ENCODE measurements at places on chromosomes 16 and 17.

DNA sequence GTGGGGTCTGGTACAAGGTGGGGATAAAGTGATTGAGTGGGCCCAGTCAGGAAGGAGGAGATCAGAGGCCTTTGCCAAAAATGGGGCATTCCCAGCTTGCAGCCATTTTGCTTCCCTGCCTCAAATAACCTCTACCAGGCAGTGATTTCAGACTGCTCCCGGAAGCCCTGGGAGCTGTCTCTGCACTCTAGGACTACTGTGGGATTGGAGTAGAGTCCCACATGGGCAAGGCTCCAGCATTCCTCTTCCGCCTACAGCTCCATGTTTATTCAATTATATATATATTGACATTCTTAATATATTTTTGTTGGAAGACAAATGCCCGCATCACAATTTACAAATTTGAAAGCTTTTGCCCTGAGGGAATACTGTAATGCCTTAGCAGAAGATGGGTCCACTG lies 13.5 kb downstream of the SUPT6H start:
- DNase-seq, result no peak

- no peak for DNase-seq
Measured at GRCh38 chr17:42097691-42098631, at the start of gene ZNF385C. TSS of gene ZNF385C (minus strand) at chr17:42098473. CDS start at chr17:42063056, 35,417 bp downstream.

DNA sequence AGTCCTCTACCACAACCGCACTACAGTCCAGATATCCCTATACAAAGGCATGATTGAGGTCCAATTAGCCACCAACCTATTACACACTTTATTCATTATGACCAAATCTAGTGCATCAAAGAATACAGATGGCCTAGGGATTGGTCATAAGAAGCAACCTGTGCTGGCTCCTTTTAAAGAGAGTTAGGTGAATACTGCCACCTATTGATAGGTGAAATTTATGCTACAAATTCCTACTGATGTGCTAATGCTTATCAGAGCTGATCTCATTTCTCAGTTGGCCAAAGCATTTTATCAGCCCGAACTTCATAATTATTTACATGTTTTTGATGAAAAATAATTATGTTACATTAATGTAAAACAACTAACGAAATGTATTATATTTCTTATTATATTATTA lies 166.3 kb downstream of the ANKFN1 start:
- DNase-seq, result no peak

GRCh38 chr16:22358000-22358399 lies 16.4 kb downstream of the CDR2 start:
- no peak for DNase-seq

GRCh38 chr16:57700781-57701551 lies 6.4 kb downstream of the DRC7 start:
- no peak for DNase-seq

- no peak for DNase-seq
Measured at GRCh38 chr16:77300256-77300655, 101.0 kb downstream of the SYCE1L start.

DNA sequence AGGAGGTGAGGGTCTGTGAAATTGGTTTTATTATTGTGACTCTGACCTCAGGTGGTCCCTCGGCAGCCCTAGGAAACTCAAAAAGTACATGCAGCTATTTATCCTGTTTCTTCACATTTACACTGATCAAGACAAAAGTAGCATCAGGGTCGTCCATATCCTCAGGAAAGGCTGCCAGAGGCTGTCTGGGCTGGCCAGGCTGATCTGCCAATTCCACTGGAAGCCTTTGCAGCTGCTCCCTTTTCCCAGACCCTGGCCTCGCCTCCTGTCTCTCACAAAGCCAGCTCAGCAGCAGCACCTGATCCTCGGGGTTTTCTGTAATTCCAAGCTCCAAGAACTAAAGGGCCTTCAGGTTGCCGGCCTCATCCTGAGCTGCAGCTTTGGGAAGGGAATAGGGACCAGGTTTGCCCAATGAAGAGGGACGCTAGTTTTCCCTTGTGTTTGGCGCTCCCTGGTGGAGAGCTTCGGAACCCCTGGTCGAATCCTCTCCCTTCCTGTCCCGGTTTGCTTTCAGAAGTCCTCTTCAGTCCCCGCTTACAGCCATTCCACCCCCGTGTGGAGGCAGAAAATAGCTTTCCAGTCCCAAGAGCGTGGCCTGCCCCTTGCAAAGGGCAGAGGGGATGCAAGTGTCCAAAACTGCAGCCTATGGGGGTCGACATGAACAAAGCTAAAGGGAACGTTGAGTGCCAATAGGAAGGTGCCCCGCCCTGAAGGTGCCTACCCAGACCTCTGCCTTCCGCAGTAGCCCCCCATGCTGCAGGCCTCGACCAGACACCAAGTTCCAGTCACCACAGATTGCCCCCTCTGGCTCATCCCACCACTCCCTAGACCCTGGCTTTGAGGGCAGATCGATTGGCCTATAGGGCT lies 13.4 kb downstream of the MFSD6L start:
- peak; percentile 75 for DNase-seq

GRCh38 chr17:81039096-81039495 lies 4.1 kb downstream of the BAIAP2 start:
- no peak for DNase-seq

GRCh38 chr16:10849736-10850477 lies 27.1 kb upstream of the CIITA start:
- DNase-seq, result no peak

DNA sequence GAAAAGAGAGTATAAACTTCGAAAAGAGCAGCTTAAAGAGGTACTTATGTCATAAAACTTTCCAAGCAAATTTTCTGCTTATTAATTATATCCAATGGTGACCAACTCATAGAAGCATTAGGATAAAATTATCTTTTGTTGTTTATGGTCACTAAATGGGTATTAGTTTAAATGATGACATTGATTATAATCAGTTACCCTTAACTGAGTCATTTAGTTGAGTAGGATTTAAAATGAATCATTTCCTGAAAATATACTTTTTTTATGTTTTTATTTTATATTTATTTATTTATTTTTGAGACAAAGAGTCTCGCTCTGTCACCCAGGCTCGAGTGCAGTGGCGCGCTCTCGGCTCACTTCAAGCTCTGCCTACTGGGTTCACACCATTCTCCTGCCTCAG lies 55.9 kb downstream of the ABHD15 start:
- no peak for DNase-seq

- peak; percentile 38 for DNase-seq
Measured at GRCh38 chr16:55257966-55258613, 65.9 kb upstream of the IRX6 start.

GRCh38 chr17:29384901-29385300 lies 5.3 kb upstream of the TAOK1 start:
- no peak for DNase-seq

Measured in progenitor cell of endocrine pancreas (in vitro differentiated cells).